ENCODE measurements at places on chromosomes 4 and X. TPM values are rescaled to one million over a fixed set of nuclear protein-coding genes. Genes with fewer than 3 reads are reported as not detected.

The BEND2 gene
- not detected for total RNA-seq

DNA sequence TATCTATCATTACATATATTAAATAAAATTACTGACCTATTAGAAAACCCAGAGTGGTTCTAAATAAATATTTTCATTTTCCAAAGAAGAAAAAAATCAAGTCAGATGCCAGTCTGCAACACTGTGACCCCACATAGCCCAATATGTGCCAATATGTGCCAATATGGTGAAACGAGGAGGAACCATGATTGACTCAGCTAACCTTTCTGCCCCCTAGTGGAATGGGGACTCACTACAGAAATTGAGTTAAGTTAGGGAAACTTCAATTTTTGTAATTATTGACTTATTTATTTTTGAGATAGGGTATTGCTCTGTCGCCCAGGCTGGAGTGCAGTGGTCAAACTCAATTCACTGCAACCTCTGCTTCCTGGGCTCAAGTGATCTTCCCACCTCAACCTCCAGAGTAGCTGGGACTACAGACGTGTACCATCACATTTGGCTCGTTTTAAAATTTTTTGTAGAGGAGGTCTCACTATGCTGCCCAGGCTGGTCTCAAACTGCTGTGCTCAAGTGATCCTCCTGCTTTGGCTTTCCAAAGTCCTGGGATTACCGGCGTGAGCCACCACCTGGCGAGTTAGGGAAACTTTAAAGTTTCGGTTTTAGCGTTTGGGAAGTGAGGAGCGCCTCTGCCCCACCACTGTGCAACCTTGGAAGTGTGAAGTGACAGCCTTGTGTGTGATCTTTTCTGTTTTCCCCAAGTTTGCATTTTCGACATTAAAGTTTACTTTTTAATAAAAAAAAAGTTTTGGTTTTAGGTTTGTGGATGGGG is 116.8 kb upstream of the SHISA3 start:
- no peak for DNase-seq

- DNase-seq, result no peak
Measured at GRCh38 chr4:65259296-65259695, 411.0 kb downstream of the EPHA5 start.

- no peak for DNase-seq
Measured at GRCh38 chrX:80648023-80648422, 161.7 kb downstream of the BRWD3 start.

- no peak for DNase-seq
Measured at GRCh38 chrX:74187211-74187610, 116.8 kb upstream of the ZCCHC13 start.

- no peak for DNase-seq
Measured at GRCh38 chrX:18624599-18624998, 47.3 kb downstream of the RS1 start.

The MEPE gene
- total RNA-seq, result not detected

DNA sequence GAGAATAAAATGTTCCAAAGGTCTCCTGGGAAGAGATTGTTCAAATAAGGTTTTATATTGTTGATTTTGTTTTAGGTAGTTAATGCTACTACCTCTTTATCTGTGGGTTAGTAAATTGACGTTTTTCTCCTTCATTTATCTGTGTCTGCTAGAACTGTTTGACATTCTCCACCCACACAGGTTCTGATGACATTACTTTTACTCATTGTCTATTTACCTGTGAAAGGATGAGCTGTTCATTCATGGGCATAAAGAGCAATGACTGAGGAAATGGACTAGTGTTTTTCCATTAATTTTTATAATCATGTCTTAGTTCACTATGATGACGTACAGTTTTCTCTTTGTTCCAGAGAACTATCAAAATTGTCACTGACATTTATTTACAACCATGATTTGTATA is 75.6 kb downstream of the CPE start:
- no peak for DNase-seq

GRCh38 chr4:20253735-20254409 is 2.2 kb downstream of the SLIT2 start:
- no peak for DNase-seq

- DNase-seq, result no peak
Measured at GRCh38 chrX:10350221-10350620, 193.4 kb downstream of the CLCN4 start.

- no peak for DNase-seq
Measured at GRCh38 chr4:138485498-138485897, 243.3 kb upstream of the SLC7A11 start.

GRCh38 chr4:27152703-27153102 is 292.1 kb downstream of the STIM2 start:
- DNase-seq, result no peak

The S100P gene
- not detected for total RNA-seq

- no peak for DNase-seq
Measured at GRCh38 chr4:143109376-143109775, 75.3 kb upstream of the USP38 start.

DNA sequence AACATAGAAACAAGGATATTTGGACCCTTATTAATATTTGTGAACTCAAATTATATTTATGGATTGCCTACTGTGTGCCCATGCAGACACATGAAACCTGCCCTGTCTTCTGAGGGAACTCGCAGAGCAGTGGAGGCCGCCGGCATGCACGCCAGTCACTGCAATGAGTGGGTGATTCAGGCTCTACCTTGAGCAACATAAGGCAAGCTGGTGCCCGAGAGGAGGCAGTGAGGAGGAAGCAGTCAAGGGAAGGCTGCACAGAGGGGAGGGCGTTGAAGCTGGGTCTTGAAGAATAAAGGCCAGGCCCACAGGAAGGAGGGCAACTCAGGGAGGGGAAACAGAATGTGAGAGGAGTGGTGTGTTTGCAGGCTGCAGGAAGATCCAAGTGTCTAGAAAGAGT is 52.8 kb downstream of the PPEF2 start:
- DNase-seq, result no peak

- no peak for DNase-seq
Measured at GRCh38 chr4:139675651-139676050, 10.0 kb downstream of the MGST2 start.

The GPC3 gene
- total RNA-seq, result 5.6 TPM

- no peak for DNase-seq
Measured at GRCh38 chr4:2847302-2847871, 3.7 kb downstream of the ADD1 start.

The FOXR2 gene
- not detected for total RNA-seq

The FABP2 gene
- not detected for total RNA-seq

DNA sequence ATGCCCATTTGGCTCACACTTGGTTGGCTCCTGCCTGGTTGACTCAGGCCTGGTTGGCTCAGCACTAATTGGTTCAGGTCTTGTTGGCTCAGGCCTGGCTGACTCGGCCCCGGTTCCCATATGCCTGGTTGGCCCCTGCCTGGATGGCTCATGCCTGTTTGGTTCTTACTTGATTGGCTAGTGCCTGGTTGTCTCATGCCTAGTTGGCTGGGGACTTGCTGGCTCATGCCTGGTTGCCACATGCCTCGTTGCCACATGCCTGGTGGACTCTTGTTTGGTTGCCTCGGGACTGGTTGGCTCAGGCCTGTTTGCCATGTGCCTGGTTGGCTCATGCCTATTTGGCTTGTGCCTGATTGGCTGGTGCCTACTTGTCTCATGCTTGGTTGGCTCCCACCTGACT is 103.7 kb downstream of the APOOL start:
- no peak for DNase-seq

- DNase-seq, result no peak
Measured at GRCh38 chr4:89868999-89869589, 25.6 kb upstream of the MMRN1 start.

GRCh38 chr4:75655562-75655961 is 17.6 kb downstream of the G3BP2 start:
- DNase-seq, result no peak

DNA sequence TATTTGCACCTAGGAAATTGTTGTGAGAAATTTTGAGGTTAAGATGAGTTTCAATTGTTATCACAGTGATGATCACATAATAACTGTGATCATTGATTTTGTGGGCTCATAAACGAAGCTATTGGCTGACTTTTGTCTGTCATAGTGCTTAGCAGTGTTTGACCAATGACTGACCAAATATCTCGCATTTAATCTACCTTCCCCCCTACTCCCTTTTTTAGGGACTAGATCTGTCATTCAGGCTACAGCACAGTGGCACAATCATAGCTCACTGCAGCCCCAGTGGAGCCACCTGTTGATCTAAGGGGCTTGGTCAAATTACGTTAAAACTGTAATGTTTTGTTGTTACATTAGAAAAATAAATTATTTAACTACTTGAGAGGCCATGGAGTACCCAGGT is 1.5 kb downstream of the FUNDC2 start:
- no peak for DNase-seq

DNA sequence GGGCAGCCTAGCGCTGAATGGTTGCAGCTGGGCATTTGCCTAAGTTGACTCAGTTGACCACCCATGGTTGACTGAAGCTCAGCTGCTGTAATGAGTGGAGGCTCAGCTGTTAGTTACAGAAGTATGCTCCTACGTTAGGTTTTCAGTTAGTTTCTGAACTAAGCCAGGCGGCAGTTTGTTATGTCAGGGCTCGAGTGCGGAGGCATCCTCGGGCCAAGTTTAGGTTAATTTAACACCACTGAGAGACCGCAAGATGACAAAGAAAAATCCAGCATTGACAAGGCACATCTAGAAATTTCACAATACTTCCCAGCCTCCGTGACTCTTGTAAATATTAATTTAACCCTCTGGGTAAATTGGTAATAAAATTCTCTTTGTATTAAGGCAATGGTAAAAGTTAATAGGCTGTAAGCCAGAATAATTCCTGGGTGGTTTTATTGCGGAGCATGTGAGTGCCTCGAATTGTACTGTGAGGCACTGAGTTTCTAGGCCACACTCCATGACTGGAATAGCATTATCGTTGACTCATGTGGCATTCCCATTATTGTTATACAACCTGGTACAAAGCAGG is 33.1 kb upstream of the CDKN2AIP start:
- DNase-seq, result no peak

The STPG2 gene
- total RNA-seq, result 0.45 TPM

DNA sequence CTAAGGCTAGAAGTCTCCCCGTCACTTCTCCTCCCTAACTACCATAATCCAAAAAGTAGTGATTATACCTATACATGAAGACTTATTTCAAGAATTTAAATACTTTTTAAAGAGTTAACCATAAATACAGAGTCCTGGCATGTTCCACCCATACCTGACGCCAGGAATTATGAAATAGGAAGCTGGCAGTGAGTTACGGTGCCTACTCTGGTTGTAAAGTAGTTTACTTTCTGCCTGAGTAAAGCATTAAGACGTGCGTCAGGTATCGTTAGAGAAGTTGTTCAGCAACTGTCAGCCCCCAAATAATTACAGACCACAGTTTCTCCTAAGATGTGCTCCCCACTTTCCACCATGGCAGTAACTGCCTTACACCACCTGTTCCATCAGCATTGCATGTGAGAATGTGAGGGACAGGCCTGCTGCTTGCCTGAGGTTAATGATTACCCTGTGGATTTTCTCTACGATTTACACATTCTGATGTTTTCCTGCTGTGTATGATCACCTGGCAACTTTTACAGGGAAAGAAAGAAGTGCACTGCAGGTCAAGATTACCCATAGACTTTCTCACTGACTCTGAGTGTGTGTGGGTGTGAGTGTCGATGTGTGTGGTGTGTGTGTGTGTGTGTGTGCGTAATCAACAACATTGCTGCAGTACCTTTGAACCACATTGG is 92.3 kb upstream of the SLC7A11 start:
- DNase-seq, result no peak

GRCh38 chr4:159297091-159297490 is 194.2 kb downstream of the RAPGEF2 start:
- DNase-seq, result no peak

- DNase-seq, result peak; percentile 72
Measured at GRCh38 chr4:151276787-151277562, at the start of gene PRSS48. Gene PRSS48 (plus strand): TSS chr4:151277161. CDS start chr4:151277173, 12 bp downstream.

DNA sequence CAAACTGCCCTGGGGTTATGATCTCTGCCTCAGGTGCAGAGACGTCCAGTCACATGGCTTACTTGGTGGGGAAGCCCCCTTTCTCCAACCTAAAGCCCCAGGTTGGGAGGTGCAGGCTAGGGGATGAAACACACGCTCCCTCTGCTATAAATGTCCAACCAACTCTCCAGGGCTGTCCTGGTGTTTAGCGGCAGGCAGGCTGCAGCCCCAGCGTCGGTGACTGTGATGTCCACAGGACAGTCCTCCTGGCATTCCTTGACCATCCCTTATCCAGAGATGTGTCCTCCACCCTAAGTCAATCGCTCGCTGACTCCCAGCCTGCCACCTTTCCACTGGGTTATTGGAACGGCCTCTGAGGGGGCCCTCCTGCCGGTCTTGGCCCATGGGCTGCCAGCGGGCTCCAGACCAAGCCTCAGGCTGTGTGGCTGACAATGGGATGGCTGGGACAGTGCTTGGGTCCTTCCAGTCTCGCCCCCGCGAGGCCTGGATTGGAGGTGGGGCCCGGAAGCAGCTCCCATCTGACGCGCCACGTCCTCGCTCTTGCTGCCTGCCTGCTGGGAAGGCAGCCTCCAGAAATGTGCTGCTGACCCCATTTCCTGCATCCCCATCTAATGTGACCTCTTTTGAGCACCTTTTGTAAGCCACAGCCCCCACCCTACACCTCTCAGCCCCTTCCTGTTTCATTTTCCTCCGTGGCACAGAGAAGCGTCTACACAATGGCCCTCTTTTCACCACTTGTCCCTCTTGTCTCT is 60.8 kb upstream of the ADRA2C start:
- no peak for DNase-seq

DNA sequence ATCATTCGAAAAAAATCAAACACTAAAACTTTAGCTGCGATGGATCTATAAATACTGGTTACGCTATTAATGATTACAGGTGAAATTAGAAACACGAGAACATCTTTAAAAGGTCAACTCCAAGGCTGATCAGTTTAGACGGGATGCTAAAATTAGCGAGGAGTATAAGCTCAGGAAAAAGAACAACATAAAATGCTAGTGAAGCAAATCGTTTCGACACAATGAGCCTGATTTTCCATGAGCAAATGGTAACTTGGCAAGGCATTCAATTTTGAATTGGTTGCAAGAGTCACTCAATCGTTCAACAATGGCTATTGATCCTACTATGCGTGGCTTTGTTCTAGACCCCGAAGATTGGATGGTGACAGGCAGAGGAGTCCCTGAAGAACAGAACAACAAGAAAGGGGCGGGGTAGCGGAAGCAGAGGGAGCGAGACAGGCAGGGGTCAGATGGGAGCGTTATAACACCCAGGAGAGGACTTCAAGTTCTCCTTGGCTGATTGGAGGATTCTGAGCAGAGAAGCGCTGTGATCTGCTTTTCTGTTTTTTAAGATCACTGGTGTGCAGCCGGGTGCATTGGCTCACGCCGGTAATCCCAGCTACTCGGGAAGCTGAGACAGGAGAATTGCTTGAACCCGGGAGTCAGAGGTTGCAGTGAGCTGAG is 146.5 kb downstream of the RBM47 start:
- DNase-seq, result no peak

The ANK2 gene
- 294 TPM for total RNA-seq

- DNase-seq, result no peak
Measured at GRCh38 chrX:19372547-19373331, 29.0 kb downstream of the PDHA1 start.
